ENCODE measurements at places on chromosomes 3 and 15.

DNA sequence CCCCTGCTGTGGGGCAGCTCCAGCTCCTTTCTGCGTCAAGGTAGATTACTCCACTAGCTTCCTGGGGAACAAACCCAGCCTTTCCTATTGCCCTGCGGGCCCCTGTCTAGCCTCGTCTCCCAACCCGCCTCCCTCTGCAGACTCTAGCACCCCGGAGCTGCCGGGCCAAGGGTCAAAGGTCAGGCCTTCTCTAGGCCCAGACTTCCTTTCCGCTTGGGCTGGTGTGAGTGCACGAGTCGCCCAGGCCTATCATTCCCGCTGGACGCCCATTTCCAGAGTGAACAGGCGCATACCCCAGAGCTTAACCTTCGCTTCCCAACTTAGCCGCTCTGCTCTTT lies 11.6 kb upstream of the ONECUT1 start:
- no peaks in the 10 kb centered on the region for H3K36me3 ChIP-seq
- no peak overlapping the region for H3K27ac ChIP-seq
- DNase-seq: no peak

DNA sequence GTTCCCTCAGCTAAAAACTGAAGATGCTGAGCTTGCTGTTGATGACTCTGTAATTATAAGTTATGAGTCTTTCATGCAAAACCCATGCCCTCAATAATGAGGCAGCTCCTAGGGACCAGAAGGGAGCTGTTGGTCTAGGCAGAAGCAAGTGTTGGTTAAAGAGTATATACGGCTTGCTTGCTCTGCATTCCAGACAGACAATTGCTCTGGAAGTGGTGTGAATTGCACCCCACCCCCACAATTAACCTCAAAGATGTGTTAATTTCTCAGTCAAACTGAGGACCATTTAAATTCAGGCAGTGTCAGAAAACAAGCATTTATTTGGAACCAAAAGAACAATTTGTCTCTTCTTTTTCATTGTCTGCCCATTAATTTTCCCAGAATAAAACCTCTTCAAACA lies 163.5 kb upstream of the EOMES start:
- no peak overlapping the region for H3K27ac ChIP-seq
- peaks cover 21% of the 10 kb centered on the region for H3K4me1 ChIP-seq
- no peak for DNase-seq

DNA sequence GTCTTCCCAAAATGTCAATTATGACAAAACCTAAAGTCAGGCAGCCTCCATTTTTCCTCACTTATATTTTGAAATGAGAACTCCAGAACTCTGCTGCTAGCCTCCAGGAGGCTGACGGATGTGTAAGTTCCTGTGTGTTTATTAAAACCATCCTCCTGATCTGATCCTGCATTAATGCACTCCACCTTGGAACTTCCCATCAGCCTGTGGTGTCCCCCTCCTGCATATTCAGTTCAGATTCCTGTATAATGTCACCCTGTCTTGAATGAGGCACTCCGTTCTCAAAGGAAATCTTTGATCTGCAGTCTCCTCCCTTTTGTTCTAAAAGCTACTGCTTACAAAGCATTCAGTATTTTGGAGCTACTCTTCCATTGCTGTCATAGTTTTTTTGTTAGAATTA lies 318.2 kb upstream of the ONECUT1 start:
- H3K4me3 ChIP-seq: no peak overlapping the region
- H3K36me3 ChIP-seq: no peaks in the 10 kb centered on the region
- H3K4me1 ChIP-seq: no peaks in the 10 kb centered on the region

- DNase-seq: no peak
- no peaks in the 10 kb centered on the region for H3K36me3 ChIP-seq
- no peaks in the 10 kb centered on the region for H3K27me3 ChIP-seq
- no peaks in the 10 kb centered on the region for H3K4me1 ChIP-seq
- no peak overlapping the region for H3K4me3 ChIP-seq
These were observed 50.9 kb upstream of the SPRED1 start for GRCh38 chr15:38201714-38202113.

- H3K4me1 ChIP-seq: no peaks in the 10 kb centered on the region
- H3K36me3 ChIP-seq: no peaks in the 10 kb centered on the region
- no peak overlapping the region for H3K4me3 ChIP-seq
- no peaks in the 10 kb centered on the region for H3K27me3 ChIP-seq
- H3K27ac ChIP-seq: no peak overlapping the region
These were observed 21.7 kb upstream of the CCDC39 start for GRCh38 chr3:180700941-180701340.

All from CD4-positive, alpha-beta memory T cell (primary cell).